Muscle of leg (tissue), 16 donors: ENCODE measurements at places on chromosomes 2 and 18.

- no peak for DNase-seq
Observed at GRCh38 chr2:49753344-49753985, 599.1 kb upstream of the FSHR start.

DNA sequence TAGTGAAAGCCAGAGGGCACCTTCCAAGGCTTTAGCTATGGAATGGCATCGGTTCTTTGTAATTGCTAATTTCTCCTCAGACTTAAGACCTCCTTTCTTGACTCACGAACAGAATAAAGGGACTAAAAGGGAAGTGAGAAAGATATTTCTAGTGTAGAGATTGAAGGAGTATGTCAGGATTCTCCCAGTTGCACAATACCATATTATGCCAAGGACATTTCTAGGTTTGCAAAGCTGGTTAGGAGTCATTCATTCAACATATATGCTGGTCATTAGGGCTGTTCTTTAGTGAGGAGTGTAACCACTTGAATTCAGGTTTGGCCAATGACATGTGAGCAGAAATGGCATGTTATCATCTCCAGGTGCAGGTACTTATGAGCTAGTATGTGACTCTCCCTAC lies 7.4 kb downstream of the REEP1 start:
- no peak for DNase-seq

DNA sequence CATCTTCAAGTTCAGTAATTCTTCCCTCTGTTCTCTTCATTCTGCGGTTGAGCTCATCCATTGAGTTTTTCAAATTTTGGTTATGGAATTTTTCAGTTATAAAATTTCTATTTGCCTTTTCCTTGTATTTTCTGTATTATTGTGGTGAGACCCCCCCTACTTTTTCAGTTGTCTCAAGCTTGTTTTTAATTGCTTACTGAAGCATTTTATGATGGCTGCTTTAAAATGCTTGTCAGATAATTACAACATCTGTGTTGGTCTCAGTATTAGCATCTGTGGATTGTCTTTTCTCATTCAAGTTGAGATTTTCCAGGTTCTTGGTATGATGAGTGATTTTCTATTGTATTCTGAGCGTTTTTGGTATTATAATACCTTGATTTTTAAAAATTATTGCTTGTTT lies 121.2 kb upstream of the REV1 start:
- no peak for DNase-seq

- no peak for DNase-seq
Observed at GRCh38 chr2:102486941-102487702, 14.1 kb downstream of the SLC9A4 start.

DNA sequence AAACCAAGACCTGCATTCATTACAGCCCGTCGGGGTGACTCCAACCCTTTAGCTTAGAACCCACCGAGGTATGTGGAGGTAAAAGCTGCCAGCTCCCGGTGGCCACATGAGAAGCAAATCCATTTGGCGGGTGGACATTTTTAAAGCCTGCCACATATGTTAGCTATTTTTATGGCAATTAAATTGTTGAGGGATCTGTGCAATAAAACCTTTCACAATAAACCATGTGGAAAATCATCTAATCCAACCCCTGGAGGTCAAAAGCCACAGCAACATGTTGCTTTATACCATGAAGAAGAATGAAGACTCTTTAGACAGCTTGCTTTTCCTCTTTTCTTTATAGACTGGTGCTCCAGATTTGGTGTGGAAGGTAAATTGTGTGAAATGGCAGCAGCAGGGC lies 176.3 kb downstream of the AGPS start:
- no peak for DNase-seq

- DNase-seq, result peak; percentile 98
Observed at GRCh38 chr2:69095305-69095704, 82.3 kb downstream of the ANTXR1 start.

GRCh38 chr2:72778410-72778809 lies 47.4 kb downstream of the EXOC6B start:
- DNase-seq, result no peak

DNA sequence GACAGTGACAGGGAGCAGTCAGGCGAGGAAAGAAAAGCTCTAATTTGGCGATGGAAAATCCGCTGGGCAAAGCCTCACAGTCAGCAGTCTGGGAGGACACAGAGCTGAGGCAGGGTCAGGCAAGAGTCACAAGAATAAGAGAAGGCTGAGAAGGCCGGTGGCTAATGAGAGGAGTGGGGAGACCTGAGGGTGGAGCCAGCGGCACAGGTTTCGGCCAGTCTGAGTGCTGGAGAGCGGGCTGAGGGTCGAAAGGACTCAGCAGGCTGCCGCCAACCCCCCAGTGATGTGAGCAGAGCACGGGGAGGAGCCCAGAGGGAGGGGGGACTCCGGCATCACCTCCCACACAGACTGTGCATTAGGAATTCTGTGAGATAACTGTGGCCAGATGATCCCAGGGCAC lies 500.6 kb upstream of the MYT1L start:
- DNase-seq, result no peak

DNA sequence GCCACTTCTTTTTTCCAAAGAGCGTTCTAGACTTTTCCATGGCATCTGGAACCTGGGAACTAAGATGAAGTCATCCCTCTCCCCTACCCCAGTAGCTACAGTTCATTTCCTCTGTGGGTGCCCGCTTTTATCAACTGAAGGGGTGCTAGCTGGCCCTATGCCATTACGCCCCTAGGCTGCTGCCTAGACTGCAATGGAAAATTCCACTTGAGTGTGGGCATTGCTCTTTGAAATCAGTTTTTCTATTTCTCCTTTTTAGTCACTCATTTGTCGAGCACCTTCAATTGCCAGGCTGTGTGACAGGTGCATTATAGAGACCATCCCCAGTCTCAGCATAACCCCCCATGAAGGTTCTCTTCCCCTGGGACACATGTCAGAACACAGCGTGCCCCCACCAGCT lies 7.3 kb downstream of the TEX51 start:
- DNase-seq, result no peak

- peak; percentile 16 for DNase-seq
Observed at GRCh38 chr2:118763797-118764196, 83.7 kb downstream of the EN1 start.

DNA sequence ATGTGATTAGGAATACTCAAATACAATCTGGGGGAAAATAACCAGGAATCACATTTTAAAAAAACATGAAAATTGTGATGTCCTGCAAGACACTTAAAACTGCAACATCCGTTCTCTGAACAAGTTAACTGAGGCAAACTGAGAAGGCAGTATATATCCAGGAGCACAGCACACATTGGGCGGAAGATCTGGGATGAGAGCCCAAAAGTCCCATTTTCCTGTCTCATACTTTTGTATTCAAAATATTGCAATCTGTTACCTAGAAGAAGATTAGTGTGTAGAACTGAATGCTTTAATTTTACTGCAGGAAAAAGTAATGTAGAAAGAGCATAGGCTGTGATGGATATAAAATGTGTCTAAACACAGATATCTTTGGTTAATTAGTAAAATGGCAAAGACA lies 276.8 kb upstream of the FANCL start:
- DNase-seq, result no peak

DNA sequence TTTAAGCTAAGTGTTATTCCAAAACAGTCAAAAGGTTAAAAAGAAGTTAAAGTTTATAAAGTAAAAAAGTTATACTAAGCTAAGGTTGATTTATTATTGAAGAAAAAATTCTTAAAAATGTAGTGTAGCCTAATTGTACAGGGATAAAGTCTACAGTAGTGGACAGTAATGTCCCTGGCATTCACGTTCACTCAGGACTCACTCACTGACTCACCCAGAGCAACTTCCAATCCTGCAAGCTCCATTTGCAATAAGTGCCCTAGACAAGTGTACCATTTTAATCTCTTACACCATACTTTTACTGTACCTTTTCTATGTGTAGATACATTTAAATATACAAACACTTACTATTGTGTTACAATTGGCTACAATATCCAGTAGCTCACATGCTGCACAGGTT lies 86.1 kb downstream of the CACNB4 start:
- DNase-seq, result no peak

GRCh38 chr2:32611771-32612170 lies 16.1 kb upstream of the TTC27 start:
- DNase-seq, result no peak

- DNase-seq, result no peak
Observed at GRCh38 chr2:165109915-165110314, 93.9 kb downstream of the SCN3A start.

DNA sequence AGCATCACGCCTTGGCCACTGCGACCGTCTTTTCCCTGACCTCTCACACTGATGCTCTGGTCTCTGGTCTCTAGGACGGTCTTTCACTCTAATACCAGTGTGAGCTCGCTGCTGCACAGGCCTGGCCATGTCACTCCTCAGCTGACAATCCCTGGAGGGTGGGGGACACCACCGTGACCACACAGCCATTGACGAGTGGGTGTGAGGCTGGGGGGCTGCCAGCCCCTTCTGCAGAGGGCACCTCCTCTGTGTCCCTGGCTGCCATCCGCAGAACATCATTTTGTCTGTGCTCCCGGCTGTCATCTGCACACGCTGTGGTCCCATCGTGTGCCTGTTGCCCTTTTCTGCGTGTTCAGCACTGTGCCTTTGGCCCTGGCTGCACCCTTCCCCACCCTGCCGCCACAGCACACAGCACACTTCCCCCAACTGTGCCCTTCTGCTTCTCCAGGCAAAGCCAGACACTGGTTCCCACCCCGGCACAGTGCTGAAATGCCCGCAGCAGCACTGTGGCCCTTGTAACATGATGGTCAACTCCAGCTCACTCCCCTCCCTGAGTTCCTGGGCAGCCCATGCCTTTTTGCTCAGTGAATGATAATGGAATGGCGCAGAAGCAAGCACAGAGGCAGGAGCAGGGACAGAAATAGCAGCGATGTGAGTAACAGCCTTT lies 30.4 kb upstream of the INHBB start:
- DNase-seq, result no peak

DNA sequence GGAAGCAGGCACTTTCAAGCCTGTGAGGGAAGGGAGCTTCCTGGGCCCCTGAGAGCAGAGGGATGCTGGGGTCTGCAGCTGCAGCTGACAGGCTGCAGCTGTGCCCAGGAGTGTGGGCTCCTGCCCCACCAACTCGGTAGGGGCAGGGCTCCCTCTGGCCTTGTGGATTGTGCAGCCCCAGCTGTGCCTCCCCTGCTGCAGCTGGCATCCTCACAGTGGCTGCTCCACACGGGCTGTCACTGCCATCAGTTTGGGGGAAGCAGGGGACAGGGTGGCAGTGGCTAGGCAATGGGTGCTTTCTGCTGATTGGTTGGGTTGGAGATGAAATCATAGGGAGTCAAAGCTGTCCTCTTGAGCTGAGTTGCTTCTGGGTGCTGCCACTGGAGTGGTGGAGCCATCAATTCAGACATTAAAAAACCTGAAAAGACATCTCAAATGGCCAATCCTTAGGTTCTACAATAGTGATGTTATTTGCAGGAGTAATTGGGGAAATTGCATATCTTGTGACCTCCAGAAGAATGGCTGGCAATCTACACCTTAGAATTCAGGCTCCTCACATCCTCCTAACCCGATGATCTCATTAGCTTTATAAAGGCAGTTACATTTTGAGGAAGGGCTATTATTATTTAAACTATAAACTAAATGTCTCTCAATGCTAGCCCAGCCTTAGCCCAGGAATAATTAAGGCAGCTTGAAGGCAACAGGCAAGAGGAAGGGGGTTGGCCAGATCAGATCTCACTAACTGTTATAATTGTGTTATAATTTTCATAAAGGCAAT lies 41.3 kb downstream of the FAM171B start:
- no peak for DNase-seq

DNA sequence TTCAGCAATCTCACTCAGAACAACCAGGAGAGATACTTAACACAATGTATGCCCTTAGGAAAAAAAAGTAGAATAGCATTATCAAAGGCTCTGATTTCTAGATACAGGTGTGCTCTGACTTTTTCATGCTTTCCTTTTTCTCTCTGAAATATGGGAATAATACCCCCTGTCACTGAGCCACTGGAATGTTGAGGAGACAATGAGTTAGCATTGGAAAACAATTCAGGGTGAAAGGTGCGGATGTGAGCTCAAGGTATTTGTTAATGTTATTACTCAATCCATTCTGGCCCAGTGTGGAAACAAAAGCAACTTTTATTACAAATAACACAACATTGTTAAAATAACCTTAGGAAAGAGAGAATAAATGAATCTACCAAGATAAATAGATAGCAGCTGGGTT lies 228.0 kb downstream of the IKZF2 start:
- DNase-seq, result no peak

DNA sequence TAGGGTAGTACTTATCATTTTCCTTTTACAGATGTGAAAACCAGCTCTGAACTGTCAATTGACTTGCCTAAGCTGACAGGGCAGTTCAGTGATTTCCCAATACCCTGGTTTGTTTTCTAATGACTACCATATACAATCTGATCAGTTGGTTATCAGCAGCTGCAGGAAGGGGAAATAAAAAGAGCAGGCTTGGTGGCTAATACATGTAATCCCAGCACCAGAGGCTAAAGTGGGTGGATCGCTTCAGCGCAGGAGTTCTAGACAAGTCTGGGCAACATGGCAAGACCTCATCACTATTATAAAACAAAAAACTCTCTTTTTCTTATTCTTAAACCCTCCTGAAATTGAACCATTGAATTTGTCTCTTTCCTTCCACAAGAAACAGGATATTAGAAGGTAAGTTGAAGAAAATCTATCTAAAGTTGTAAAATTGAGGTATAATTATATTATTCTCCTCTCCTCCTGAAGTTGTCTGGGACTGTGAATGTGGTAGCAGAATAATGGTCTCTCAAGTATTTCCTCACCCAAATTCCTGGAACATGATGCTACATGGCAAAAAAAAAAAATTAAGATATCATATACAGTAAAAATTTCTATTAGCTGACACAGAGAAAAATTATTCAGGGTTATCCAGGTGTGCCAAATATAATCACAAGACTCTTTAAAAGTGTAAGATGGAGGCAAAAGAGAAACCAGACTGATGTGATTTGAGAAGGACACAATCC lies 1441.6 kb downstream of the SUCLG1 start:
- no peak for DNase-seq

DNA sequence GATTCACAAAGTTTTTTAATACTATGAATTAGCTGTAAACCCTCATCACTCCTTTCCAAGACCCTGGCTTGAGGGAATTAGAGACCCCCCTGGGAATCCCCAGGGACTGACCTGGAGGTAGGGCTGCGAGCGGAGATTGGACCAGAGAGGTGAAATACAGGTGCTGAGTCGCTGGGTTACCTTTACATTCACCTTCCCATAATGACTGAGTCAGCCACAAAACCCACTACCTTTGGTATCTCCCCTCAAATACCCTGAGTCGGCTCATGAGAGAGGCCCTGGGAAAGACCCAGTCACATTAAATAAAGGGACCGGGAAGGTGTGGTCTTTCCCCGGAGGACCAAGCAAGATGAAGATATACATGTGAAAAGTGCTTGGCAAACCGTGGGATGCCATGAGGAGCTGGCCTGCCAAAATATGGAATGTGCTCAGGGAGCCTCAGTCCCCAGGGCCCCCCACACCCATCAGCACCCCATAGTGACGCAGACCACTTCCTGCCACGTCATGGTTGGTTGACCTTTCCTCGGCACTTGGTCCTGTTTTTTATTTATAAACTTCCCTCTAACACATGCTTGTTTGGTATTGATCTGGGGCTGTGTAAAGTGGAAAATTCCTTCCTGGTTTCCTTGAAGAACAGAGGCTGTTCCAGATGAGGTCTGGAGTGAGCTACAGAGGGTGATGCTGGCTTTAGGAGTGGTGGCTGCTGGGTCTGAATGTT lies 51.4 kb downstream of the IL1RL2 start:
- no peak for DNase-seq

- DNase-seq, result no peak
Observed at GRCh38 chr18:77250501-77250925, 865 bp downstream of the GALR1 start.

- peak; percentile 85 for DNase-seq
Observed at GRCh38 chr2:71576541-71576940, 123.2 kb downstream of the DYSF start.

- peak; percentile 60 for DNase-seq
Observed at GRCh38 chr2:218404351-218405085, 4.8 kb downstream of the CTDSP1 start.
